Adrenal gland (tissue), 19 donors: ENCODE measurements at places on chromosomes 12 and 14. TPM values are rescaled to one million over a fixed set of nuclear protein-coding genes. Genes with fewer than 3 reads are reported as not detected.

- H3K27ac ChIP-seq = no peak overlapping the region
- no peaks in the 10 kb centered on the region for H3K36me3 ChIP-seq
- no peaks in the 10 kb centered on the region for H3K27me3 ChIP-seq
- no peak for DNase-seq
Observed at GRCh38 chr12:97169889-97170567, 263.0 kb downstream of the NEDD1 start.

DNA sequence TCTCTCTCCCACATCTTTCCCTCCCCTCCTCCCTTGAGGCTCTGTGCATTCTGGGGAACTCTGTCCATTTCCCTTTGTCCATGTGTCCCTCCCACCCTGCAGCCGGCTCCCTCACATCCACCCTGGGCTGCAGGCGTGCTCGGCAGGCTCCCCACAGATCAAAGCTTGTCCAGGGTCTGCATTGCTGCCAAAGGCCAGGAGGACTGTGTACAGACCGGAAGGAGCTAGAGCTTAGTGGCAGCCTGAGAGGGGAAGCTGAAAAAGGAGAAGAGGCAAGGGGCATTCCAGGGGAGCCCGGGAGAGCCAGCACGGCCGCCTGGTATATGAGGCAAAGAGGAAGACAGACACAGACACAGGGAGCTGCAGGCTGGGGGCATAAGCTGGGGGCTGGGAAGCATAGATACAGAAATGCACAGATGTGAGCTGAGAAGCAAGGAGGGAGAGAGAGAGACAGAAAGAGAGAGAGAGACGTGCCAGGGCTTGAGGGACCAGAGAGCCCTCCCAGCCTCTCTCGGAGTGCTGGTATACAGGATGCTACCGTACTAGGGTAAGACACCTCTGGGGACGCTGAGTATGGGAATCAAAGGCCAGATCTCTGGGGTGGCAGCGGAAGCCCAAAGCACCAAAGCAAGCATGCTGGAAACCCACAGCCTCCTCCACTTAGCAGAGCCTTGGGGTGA lies 3.3 kb downstream of the CD4 start:
- peak overlapping the region; percentile 65 for H3K27ac ChIP-seq
- no peaks in the 10 kb centered on the region for H3K4me1 ChIP-seq
- H3K27me3 ChIP-seq = peaks cover 13% of the 10 kb centered on the region
- no peaks in the 10 kb centered on the region for H3K36me3 ChIP-seq
- no peak overlapping the region for H3K4me3 ChIP-seq
- DNase-seq = peak; percentile 41

DNA sequence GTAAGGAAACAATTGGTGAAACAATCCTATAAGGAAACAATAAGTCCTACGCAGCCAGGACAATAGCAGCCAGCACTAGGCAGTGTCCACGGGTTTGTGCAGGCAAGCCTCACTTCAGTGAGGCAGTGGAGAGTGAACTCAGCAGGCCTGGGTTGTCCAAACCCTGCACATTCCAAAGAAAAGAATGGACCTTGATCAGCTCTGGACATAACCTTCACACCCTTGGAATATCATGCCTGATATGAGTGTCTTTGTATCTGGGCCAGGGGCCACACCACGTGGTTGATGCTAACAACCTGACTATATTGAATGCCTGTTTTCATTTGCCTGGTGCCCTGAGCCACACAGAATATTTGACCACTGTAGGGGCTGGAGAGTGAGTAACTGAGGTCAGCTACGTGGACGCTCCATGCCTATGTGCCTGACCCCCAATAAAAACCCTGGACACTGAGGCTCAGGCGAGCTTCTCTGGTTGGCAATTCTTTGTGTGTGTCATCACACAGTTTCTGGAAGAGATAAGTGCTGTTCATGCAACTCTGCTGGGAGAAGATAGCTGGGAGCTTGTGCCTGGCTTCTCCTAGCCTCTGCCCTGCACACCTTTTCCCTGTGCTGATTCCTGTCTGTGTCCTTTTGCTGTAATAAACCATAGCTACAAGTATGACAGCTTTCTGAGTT lies 81.4 kb upstream of the NCOR2 start:
- no peaks in the 10 kb centered on the region for H3K36me3 ChIP-seq
- no peaks in the 10 kb centered on the region for H3K27me3 ChIP-seq
- H3K27ac ChIP-seq = no peak overlapping the region
- peaks cover 4% of the 10 kb centered on the region for H3K4me1 ChIP-seq
- H3K4me3 ChIP-seq = no peak overlapping the region

- H3K27ac ChIP-seq = no peak overlapping the region
- no peaks in the 10 kb centered on the region for H3K4me1 ChIP-seq
- DNase-seq = no peak
- no peaks in the 10 kb centered on the region for H3K36me3 ChIP-seq
Observed at GRCh38 chr12:8466241-8466640, 10.5 kb downstream of the CLEC6A start.

DNA sequence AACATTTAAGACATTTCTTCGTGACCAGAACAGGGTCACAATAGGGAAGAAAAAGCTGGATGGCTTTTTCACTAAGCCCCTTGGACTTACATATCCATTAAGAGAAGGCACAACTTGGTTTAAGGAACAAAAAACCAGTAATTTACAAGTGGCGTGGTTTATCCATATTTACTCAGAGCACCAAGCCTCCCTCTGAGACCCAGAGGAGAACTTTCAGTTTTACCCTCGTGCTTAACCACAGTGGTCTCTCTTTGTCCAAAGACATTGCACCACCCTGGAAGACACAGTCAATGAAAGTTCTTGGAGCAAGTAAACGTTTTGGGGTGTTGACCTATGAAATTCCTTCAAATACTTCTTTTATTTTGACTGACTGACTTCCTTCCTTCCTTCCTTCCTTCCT lies 52.5 kb downstream of the SSPN start:
- H3K4me3 ChIP-seq = no peak overlapping the region
- no peaks in the 10 kb centered on the region for H3K4me1 ChIP-seq
- no peak overlapping the region for H3K27ac ChIP-seq

- H3K4me1 ChIP-seq = no peaks in the 10 kb centered on the region
- DNase-seq = no peak
- H3K27me3 ChIP-seq = no peaks in the 10 kb centered on the region
- H3K27ac ChIP-seq = no peak overlapping the region
Observed at GRCh38 chr12:44717612-44718011, 158.5 kb downstream of the NELL2 start.

- H3K4me1 ChIP-seq = no peaks in the 10 kb centered on the region
- no peak overlapping the region for H3K27ac ChIP-seq
- DNase-seq = no peak
Observed at GRCh38 chr12:27696864-27697564, 767 bp downstream of the REP15 start.

DNA sequence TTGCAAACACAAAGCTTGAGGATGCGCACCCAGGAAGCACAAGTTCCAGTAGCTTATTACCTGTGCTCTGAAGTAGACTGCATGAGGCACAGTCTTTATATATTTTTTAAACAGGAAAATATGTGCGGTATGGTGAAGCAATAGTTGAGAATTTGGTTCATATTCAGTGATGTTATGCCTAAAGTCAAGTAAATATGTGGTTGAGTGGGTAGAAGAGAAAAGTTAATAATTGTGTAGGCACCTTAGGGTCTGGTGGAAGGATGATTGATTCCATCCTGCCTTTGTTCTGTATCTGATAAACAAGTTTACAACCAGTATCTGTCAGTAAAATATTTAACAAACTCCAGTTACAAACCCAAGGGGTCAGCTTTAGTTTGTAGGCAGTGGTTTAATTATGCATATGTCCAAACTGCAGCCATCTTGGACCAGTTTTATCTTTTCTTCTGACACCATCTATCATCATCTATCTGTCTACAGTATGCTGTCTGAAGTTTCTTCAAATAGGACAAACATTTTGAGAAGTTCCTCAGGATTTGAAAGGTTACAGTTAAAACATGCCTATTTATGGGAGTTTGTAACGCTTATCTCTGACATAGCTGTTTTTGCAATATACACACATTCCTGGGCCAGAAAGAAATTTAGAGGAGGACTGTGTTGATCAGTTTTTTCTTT lies 10.8 kb downstream of the SINHCAF start:
- peaks cover 23% of the 10 kb centered on the region for H3K4me1 ChIP-seq
- H3K27me3 ChIP-seq = no peaks in the 10 kb centered on the region
- H3K4me3 ChIP-seq = no peak overlapping the region
- H3K27ac ChIP-seq = no peak overlapping the region
- no peaks in the 10 kb centered on the region for H3K36me3 ChIP-seq

Gene TTLL5
- 28.0 TPM for total RNA-seq

DNA sequence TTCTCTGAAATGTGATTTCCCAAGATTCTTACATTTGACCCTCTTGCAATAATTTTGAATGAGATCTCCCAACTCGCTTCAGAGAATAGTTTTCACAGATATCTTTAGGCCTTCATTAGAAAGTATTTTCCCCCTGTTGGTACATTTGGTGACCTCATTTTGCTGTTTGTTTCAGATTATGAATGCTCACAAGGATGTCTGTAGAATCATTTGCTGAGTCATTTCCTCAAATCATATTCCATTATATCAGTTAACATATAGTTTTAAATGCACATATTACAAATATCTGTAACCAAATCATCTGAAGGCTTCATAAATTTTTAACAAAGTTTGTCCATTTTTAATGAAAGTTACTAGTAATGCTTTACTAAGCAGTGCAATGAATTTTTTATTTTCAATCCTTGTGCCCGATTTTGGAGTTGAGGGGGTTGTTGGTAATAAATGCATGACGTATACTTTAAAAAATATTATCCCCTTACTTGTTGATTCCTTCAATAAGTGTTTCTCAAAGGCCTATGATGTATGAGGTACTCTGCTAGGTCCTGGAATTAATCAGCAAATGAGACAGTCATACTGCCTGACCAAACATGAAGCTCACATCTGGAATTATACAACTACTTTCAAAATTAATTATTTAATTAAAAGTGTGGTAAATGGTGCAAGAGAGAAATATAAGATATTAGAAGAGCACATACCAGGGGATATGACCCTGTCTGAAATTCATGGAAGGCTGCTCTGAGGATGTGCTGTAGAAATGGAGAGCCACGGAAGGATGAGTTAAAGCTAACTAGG lies 126.9 kb upstream of the RAP1B start:
- no peaks in the 10 kb centered on the region for H3K27me3 ChIP-seq
- no peak overlapping the region for H3K27ac ChIP-seq
- no peaks in the 10 kb centered on the region for H3K36me3 ChIP-seq
- no peak overlapping the region for H3K4me3 ChIP-seq
- DNase-seq = no peak

GRCh38 chr12:131609762-131610161 lies 101.1 kb upstream of the SFSWAP start:
- H3K4me1 ChIP-seq = no peaks in the 10 kb centered on the region
- H3K36me3 ChIP-seq = no peaks in the 10 kb centered on the region
- no peak for DNase-seq
- no peak overlapping the region for H3K4me3 ChIP-seq

Gene RBP5
- 17.0 TPM for total RNA-seq

- H3K4me1 ChIP-seq = no peaks in the 10 kb centered on the region
- H3K36me3 ChIP-seq = no peaks in the 10 kb centered on the region
- no peak overlapping the region for H3K4me3 ChIP-seq
- no peaks in the 10 kb centered on the region for H3K27me3 ChIP-seq
- no peak overlapping the region for H3K27ac ChIP-seq
Observed at GRCh38 chr12:75658286-75658685, 146.9 kb upstream of the KRR1 start.

Gene TAS2R19
- 9.2 TPM for total RNA-seq
